Stimulated activated CD4-positive, alpha-beta T cell treated with anti-CD3 and anti-CD28 coated beads, TNF-alpha, amount 100 ng/mL, for 4 hours (primary cell): ENCODE measurements at places on chromosomes 2 and 18.
A peak's percentile ranks its signal among the peaks of the same experiment; 100 is the strongest.

DNA sequence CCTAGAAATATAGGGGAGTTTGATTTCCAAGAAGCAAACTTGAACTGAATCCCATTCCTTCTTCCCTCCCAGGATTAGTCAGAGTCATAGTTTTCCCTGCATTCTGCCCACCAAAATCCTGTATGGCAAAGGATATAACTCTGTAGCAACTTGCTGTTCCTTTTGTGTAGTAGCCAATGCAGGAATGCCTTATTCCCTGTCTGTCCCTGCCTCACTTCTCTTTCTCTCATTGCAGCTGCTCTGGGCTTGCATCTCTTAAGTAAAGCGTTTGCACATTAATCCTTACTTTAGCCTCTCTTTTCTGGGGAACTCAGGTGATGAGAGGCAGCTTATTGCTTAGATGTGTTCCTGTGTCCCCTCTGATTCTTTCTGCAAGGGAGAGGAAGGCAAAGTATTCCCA is 333.1 kb upstream of the VWC2L start:
- DNase-seq: no peak

- DNase-seq: no peak
Observed at GRCh38 chr2:38098421-38099098, 22.6 kb upstream of the CYP1B1 start.

DNA sequence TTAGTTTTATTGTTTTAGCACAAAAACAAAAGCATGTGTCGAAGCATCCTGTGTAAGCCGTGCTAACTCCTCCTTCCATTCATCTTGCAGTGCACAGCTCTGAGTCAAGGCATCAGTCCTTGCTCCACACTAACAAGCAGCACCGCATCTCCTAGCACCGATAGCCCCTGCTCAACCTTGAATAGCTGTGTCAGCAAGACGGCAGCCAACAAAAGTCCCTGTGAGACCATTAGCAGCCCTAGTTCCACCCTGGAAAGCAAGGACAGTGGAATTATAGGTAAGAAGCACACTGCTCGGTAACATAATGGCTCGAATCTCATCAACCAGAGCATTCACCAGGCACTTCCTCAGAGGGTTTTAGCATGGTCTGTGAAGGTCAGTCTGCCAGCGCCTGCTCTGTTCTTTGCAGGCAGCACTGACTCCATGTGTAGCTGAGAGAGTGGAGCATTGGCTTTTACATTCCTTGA is 136.2 kb downstream of the WDSUB1 start:
- DNase-seq: no peak

DNA sequence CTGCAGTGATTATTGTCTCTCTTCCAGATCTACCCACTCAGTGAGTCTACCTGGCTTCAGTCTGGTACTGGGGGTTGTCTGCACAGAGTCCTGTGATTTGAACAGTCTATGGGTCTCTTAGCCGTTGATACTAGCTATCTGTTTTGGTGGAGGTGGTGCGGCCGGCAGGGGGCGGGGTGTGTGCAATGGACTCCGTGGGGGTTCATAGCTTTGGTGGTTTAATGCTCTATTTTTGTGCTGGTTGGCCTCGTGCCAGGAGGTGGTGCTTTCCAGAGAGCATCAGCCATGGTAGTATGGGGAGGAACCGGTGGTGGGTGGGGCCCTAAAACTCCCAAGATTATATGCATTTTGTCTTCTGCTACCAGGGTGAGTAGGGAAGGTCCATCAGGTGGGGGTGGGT is 1120.1 kb upstream of the FAM98A start:
- DNase-seq: no peak

DNA sequence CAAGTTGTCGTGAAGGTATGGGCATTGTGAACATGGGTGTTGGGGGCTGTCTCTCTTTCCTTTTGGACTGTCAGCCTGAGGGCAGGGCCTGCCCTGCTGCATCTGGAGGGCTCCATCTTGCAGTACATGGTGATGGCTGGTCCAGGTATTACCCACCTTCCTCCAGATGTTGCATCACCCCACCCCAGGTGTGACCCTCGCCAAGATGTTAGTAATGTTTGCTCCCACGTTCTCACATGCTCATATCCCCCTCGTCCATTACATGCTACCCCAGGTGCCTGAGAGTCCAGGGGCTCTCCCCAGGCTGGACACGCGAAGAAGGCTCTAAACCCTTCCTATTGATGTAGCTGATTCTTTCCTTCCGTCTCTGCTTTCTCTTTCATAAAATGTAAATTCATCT is 13.9 kb downstream of the ZAP70 start:
- no peak for DNase-seq

DNA sequence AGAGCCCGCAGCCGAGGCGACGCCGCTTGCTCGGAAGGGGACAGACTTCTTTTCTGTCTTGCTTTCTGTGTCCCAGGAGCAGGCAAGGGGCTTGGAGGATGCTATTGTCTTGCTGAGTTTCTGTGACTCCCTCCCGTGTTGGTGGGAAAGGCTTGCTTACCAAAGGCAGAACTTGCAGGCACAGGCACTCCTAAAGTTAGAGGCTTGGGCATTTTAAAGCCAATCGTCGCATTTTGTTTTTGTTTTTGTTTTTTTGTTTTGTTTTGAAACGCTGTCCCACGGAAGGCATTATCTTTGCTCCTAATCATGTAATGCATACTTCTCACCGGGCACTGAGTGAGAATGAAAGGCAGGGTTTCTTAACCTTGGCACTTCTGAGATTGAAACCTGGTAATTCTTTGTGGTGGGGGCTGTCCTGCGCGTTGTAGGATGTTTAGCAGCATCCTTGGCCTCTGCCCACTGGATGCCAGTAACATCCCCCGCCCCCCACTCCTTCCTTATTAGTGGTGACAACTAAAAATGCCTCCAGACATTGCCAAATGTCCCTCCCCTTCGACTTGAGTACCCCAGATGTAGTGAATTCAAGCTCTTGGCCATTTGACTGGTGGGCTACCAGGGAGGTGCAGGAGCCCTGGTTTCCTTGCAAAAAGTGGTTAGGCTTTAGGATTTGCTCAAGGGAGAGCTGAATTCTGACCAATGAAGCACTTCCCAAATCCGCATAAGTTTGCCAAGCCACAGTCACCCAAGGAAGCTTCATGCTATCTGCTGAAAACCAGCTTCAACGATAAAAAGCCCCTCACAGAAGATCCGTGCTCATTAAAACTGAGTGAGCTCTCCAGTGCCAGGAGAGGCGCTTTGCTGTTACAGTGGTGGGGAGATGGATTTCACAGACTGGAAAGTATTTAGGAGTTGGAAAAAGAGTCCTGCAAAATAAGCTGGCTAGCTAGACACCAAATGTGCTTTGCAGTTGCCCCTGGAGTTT is 1.2 kb downstream of the ANTXR1 start:
- DNase-seq: no peak

DNA sequence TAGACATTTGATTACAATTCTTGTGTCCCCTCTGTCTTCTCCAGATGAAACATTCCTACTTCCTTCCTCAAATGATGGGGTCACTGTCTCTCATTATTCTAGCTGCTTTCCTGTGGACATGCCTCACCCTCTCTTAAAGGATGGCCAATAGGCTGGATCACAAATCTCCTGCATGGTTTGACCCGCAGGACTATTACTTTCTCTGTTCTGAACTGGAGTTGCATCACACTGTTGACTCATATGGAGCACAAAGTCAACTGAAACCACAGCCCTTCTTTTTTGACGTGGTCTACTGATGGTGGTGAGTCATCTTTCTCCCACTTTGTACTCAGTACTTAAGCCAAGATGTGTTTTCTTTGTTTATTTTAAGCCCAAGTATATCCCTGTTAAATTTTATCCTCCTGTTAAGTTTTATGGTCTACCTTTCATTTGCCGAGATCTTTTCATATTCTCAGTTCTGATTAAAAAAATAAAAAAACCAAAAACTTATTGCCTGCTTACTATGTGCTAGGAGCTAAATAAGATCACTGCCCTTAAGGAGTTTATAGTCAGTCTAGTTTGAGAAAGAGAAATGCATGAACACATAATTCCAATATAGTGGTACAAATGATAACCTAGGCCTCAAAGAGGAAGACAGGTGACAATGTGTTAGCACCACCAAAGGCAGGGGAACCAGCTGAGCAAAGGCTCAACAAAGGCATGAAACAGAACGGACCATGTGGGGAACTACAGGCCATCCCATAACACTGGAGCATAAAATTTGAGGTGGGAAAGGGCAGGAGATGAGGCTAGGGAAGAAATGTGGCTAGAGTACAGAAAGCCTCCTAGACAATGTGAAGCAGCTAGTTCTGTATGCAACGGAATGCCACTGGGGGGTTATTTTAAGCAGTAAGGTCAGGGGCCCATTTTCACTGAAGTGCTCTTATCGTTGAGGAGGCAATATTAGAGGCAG is 67.6 kb upstream of the ZFP36L2 start:
- DNase-seq: peak; percentile 3

GRCh38 chr2:62657783-62658182 is 47.7 kb upstream of the EHBP1 start:
- DNase-seq: no peak

- no peak for DNase-seq
Observed at GRCh38 chr2:240060977-240061591, 7.8 kb upstream of the OR6B3 start.

DNA sequence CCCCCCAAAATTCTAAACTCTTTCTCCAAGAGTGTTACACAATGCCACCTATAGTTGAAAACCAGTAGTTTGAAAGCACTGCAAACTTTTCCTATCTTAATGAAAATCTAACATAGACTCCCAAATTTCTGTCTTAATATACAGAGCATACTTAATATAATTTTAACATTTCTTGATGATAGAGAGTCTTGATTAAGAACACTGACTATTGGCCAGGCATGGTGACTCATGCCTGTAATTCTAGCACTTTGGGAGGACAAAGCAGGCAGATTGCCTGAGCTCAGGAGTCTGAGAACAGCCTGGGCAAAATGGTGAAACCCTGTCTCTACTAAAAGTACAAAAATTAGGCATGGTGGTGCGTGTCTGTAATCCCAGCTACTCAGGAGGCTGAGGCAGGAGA is 34.2 kb downstream of the ASXL2 start:
- DNase-seq: no peak
